Endothelial cell of umbilical vein (primary cell): ENCODE measurements at places on chromosomes 6 and 20.

- DNase-seq = no peak
Observed at GRCh38 chr6:158029668-158030230, 48.1 kb downstream of the SYNJ2 start.

DNA sequence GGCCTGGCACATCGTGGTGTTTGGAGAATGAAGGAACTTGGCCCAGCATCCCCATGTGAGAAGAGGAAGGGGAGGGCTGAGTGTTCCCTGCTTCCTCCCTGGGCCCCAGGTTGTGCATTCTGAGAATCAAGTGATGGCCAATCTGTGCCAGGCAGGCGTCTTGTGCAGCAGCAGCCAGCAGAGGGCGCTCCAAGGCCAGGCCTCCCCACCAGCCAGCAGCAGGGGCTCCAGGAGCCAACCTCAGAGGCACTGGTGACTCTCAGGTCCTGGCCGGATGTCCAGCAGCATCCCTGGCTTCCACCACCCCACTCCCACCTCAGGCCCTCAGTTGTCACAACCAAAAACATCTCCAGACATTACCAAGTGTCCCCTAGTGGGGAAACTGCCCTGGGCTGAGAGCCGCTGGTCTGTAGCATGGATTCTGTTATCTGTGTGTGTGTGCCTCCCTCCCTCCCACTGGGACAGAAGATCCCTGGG is 192.0 kb downstream of the PREX1 start:
- peak; percentile 55 for DNase-seq

DNA sequence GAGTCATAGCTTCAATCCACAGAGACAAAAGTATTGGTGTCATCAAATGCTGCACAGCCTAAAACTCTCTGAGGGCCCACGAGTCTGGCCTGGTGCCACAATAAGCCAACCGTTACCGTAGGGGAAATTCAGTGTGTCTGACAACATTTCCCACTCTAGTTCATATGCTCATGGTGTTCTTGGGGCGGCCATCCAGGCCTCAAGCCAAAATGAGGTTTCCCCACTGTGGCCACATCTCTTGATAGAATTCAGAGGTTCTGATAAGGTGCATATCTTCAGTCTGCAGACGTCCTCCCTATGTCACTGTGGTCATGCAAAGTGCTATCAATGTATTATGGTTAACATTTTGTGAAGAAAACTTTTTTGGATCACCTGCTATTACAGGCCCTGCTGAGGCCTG is 627.7 kb downstream of the QKI start:
- DNase-seq = no peak

- no peak for DNase-seq
Observed at GRCh38 chr6:42340511-42340910, 111.2 kb downstream of the TRERF1 start.

- peak; percentile 0 for DNase-seq
Observed at GRCh38 chr20:1579488-1579887, 22.0 kb upstream of the SIRPD start.

GRCh38 chr20:5557123-5557522 is 193.1 kb upstream of the SHLD1 start:
- peak; percentile 63 for DNase-seq
